ENCODE measurements at places on chromosomes 13 and 19. TPM values are rescaled to one million over a fixed set of nuclear protein-coding genes. Genes with fewer than 3 reads are reported as not detected.

ZNF493 gene
- 29.4 TPM for total RNA-seq

GRCh38 chr19:44846455-44847143 is 502 bp downstream of the NECTIN2 start:
- H3K4me3 ChIP-seq = peak overlapping the region; percentile 99
- H3K27me3 ChIP-seq = no peaks in the 10 kb centered on the region
- peak; percentile 35 for DNase-seq

DNA sequence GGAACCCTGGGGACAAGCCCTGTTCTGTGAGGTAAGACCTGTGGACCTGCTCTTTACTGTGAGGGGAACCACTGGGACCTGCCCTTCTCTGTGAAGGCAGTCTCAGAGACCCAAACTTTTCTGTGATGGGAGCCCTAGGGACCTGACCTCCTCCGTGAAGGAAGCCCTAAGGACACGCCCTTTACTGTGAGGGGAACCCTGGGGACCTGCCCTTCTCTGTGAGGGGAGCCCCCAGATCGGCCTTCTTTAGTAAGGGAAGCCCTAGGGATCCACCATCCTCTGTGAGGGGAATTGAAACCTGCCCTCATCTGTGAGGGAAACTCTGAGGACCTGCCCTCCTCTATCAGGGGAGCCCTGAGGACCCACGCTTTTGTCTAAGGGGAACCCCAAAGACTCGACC is 343.5 kb downstream of the UQCRFS1 start:
- H3K27ac ChIP-seq = no peak overlapping the region
- no peak overlapping the region for H3K4me3 ChIP-seq
- no peaks in the 10 kb centered on the region for H3K4me1 ChIP-seq
- H3K27me3 ChIP-seq = no peaks in the 10 kb centered on the region
- no peaks in the 10 kb centered on the region for H3K36me3 ChIP-seq

- no peak for DNase-seq
- peaks cover 3% of the 10 kb centered on the region for H3K4me1 ChIP-seq
- H3K36me3 ChIP-seq = no peaks in the 10 kb centered on the region
- no peak overlapping the region for H3K4me3 ChIP-seq
- H3K27ac ChIP-seq = no peak overlapping the region
- no peaks in the 10 kb centered on the region for H3K27me3 ChIP-seq
Observed at GRCh38 chr13:27257648-27258253, 6.4 kb downstream of the RPL21 start.

DNA sequence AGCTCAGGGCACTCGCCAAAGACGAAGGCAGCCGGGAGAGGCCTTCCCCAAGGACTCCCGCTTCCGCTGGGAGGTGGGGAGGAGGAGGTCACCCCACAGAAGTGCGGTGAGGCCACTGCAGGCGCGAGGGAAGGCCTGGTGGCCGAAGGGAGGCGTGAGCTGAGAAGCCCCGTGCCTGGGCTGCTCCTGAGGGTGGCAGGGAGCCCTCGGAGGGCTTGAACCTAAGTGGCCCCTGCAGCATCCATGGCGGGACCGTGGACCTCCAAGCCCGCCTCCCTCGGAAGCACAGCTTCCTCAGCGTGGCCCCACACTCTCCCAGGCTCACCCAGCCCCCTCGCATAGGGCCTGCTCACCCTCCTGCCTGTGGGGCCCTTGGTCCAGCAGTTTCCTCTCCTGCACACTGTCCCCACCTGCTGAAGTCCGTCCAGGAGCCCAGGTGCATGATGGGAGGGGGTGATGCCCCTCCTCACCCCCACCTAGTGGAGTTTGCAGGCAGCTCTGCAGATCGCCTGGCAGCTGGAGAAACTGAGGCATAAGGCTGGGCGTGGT is 25.9 kb downstream of the EFNA2 start:
- no peaks in the 10 kb centered on the region for H3K36me3 ChIP-seq
- no peak overlapping the region for H3K27ac ChIP-seq
- DNase-seq = no peak

All from prostate gland (tissue), 2 donors.